Stimulated activated CD4-positive, alpha-beta T cell treated with anti-CD3 and anti-CD28 coated beads, Interleukin-15, amount 100 ng/mL, for 24 hours (primary cell): ENCODE measurements at places on chromosomes 1 and 21.

DNA sequence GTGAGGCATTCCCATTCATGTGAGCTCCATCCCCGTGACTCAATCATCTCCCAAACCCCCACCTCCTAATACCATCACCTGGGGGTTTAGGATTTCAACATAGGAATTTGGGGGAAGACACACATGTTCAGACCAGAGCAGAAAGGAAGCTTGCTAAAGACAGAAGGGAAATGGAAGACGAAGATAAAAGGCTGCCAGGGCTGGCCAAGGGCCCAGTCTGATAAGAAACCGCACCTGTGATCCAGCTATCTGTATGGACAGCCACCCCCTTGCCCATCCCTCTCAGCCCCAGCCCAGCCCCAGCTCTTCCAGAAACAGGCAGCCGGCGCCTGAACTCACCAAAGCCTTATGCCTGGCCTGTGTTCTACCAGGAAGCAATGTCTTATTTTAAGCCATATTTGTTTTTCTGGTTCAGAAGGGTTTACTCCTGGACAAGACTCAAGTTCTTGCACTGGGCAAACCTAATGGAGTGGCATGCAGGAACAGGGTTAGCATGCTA lies 198.4 kb upstream of the VAMP3 start:
- DNase-seq = no peak

GRCh38 chr21:44805226-44805625 lies 3.6 kb upstream of the UBE2G2 start:
- no peak for DNase-seq

DNA sequence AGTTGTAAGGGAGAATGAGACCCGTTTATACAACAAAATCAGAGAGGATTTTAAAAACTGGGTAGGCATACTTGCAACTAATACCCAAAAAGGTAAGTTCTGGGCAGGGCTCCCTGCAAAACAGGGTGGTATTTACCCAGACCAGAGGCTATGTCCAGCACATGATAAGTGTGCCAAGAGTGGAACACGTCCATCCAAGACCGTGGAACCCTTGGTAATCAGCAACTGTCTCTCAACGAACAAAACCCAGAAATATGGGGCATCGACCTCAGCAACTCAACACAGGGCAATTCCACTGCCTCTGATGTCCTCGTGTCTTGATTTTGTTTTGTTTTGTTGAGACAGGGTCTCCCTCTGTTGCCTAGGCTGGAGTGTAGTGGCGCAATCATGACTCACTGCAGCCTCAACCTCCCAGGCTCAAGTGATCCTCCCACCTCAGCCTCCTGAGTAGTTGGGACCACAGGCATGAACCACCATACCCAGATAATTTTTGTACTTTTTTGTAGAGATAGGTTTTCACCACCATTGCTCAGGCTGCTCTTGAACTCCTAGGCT lies 26.7 kb upstream of the MX1 start:
- no peak for DNase-seq

GRCh38 chr21:18023711-18024110 lies 204.6 kb upstream of the C21orf91 start:
- DNase-seq = no peak

- no peak for DNase-seq
Measured at GRCh38 chr21:29708401-29708800, 231.4 kb downstream of the GRIK1 start.

DNA sequence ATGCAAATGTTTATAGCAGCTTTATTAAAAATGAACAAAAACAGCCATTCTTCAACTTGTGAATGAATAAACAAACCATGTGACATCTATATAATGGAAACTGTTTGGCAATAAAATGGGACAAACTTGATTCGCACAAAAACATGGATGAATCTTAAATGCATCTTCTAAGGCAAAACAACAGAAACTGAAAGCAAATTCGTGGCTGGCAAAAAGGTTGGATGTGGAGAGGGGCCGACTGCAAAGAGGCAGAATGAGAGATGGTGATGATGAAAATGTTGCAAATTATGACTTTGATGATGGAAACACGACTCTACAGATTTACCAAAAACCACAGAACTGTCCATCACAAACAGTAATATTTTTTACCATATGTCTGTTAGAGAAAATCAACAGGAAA lies 327.0 kb upstream of the NR5A2 start:
- no peak for DNase-seq

DNA sequence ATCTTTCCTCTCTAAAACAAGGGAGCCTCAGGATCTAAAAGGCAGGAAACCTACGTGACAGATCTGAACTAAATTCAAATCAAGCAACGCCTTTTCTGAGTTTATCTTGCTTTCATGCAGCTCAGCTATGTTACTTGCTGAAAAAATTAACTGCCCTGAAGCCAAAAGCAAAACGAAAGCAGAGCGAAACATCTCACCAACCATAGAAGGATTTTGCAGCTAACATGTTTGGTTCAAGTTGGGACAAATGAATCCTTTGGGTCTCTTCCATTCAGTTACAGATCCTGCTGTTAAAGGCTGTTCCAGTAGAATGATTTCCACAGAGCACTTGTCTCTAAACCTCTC lies 482 bp downstream of the SLC2A5 start:
- DNase-seq = no peak

- peak; percentile 42 for DNase-seq
Measured at GRCh38 chr1:156114919-156115513, 505 bp downstream of the LMNA start.

DNA sequence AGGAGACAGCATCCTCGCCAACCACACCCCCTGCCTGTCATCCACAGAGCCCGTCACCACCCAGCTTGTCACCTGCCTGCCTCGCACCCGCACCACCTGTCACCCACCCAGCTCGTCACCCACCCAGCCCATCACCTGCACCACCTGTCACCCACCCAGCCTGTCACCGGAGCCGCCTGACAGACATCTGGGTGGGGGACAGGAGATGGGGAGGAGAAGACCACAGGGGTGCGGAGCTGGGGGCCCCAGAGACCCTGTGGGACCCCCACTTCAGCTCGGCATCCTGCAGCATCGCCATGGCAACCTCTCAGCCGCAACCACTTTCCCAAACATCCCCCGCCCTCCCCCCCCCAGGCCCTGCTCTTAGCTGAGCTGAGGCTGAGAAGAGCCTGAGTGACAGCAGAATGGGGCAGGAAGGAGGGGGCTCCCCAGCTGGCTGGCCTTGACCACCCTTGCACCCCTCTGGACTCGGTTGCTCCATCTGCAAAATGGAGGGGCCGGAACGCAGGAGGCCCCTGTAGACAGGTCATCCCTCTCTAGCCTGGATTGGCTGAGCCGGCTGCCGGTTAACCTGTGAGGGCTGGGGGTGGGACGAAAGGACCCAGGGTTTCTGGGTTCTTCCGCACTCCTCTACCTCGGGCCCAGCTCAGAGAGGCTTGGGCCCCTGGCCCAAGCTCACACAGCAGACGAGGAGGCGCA lies 11.6 kb downstream of the AHDC1 start:
- no peak for DNase-seq

DNA sequence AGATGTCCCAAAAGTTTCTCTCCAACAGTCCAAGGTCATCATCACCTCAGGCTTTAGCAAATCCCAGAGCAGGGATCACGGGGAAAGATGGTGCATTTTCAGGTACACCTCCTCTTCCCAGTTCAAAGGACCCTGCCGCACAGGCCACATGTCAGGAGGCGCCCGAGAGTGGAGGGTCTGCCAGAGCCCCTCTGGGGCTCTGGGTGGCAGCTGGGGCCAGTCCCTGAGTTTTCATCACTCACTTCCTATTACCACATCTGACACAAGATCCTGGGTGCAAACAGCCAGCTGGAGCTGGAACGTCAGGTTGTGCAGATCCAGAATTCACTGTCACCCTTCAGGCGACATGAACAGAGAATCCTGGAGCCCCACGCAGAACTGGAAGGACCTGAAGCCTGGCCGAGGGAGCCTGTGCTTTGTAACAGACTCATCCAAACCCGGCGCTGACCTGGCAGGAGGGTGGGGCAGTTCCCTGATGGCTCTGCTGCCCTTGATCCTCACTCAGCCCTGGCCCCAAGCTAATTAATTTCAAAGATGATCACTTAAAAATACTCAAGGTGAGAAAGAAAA lies 8.8 kb downstream of the TMEM63A start:
- DNase-seq = no peak

- no peak for DNase-seq
Measured at GRCh38 chr21:46188226-46189212, 4.3 kb upstream of the SPATC1L start.

- no peak for DNase-seq
Measured at GRCh38 chr1:58000116-58000515, 546.4 kb downstream of the OMA1 start.

- no peak for DNase-seq
Measured at GRCh38 chr1:225657462-225657989, 4.6 kb upstream of the ENAH start.

GRCh38 chr1:34147301-34147700 lies 17.7 kb downstream of the CSMD2 start:
- no peak for DNase-seq

GRCh38 chr1:113654883-113655282 lies 104.4 kb downstream of the PHTF1 start:
- no peak for DNase-seq

- DNase-seq = no peak
Measured at GRCh38 chr1:51285055-51285454, 45.3 kb downstream of the TTC39A start.

DNA sequence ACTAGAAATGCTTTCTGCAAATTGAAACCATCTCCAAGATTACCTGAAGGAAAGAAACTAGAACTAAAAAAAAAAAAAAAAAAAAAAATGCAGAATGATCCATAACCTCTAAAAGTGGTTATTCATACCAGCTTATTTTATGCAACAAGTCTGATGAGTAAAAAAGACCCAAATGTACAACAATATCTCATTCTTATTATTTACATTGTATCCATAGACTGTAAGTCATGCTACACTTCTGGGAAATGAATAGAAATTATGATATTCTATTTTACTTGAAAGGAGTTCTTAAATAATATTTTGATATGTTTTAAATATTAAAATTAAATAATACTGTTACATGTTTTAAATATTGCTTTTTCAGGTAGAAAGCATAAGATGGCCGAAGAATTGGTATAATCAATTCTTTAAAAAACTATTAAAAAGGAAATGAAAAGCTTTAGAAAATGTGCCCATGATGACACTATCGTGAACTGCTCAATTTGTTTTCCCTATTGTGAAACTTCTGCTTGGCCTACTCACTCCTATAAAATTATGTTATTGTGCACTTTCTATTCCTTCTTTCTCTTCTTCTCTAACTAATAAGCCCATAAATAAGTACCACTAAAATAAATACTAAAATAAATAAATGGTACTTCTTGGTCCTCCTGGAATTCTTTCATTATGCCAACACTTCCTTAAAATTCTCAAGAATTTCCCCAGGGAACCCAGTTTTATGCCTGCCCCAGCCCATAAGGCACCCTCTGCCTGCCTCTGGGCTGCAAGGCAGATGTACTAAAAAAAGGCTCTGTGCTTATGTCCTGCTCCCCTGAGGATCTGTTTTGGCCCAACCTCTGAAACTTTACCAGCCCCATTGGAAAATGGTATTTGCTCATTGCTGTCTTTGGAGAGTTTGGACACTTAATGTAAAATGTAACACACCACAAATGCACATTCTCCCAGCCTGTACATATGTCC lies 18.1 kb downstream of the SAMSN1 start:
- no peak for DNase-seq

DNA sequence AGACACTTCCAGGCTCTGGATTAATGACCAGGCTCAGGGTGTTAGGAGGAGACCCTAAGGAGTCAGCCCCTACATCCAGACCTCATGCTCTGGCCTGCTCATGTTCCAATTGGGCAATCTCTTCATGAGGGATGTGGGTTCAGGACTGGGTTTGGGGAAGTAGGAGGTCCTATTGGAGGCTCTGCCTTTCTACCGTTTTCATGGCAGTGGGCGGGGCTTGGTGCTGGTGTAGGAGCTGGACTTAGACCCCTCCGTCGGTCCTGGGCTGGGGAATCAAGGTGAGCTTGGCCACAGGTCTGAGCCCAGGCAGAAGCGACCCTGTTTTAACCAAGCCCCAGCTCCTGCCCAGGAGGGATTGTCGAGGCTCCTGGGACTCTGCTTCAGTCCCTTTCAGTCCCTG lies 123.4 kb downstream of the PRDM16 start:
- no peak for DNase-seq

- no peak for DNase-seq
Measured at GRCh38 chr1:22368125-22368524, 83.5 kb upstream of the ZBTB40 start.

DNA sequence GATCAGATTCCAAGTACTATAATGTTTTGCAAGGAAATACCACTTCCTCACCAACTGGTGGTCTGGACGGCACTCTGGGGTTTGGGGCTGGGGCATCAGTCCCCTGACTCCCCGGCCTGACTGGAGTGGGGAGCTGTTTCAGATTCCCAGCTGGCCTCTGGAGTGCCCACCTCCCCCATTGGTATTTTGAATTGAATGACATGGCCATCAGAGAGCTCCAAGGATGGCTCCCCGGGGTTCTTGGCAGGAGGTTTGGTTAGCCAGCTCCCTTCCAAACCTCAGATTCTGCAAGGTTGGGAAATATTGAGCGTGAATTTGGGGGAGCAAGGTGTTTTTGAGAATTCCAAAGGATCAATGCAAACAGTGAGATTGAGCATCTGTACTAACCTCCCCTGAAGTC lies 2.2 kb upstream of the INAVA start:
- DNase-seq = no peak

GRCh38 chr1:197173571-197174507 lies 27.4 kb upstream of the ASPM start:
- no peak for DNase-seq

DNA sequence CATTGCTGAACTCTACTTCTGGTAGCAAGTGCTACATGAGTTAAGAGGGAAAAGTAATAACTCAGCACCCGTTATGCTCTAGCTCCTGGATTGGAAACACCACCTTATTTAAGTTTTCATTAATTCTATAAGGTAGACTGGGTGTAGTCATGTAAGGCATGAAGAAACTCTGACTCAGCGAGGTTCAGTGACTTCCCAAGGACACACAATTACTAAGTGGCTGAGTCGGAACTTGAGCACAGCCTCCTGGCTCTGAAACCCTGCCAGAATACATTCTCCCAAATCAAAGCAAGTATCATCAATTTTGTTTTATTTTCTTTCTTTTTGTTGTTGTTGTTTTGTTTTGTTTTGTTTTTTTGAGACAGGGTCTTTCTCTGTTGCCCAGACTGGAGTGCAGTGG lies 29.1 kb upstream of the SCCPDH start:
- no peak for DNase-seq

- DNase-seq = no peak
Measured at GRCh38 chr1:199081739-199082138, 442.9 kb downstream of the PTPRC start.

DNA sequence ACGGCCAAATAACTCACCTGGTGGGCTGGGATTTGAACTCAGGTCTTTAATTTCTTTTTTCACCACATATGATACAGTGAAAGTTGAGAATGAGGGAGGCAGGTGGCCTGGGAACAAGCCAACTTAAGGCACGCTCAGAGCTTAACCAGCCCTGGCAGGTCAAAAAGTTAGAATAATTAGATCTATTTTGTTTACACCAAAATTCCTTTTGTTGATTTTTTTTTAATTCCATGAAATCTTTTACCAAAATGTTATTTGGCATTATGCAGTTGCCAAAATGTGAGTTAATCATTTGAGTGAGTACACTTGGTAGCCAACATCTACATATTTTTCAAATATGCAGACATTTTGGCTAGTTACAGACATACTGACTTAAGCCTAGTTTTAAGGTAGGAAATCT lies 36.8 kb downstream of the LHX8 start:
- DNase-seq = no peak
